ENCODE measurements at places on chromosomes 16 and 17.
A peak's percentile ranks its signal among the peaks of the same experiment; 100 is the strongest.

DNA sequence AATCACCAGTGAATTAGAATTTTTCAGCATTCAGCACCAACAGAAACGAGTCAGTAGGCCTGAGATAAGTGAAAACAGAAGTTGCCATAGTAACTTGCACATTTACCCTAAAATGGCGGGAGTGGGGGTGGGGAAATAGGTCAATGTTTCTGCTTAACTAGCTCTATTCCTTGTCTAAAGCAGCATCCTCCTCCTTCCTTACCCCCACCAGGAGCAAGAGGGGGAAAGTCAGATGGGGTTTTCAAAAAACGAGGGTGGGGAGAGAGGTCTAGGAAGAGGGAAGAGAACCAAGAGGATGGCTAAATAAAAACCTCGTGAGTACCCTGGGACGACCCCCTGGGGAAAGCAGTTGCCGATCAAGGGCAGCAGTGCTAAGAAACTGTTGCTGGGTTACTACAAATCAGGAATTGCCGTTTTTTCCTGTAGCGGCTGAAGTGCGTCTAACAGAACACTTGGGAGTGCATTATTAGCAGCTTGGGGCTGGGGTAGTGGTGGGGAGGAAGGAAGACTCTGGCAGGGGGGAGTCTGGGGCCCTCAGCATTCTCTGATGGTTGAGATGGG, 34.4 kb upstream of the MNT start:
- DNase-seq, result no peak

DNA sequence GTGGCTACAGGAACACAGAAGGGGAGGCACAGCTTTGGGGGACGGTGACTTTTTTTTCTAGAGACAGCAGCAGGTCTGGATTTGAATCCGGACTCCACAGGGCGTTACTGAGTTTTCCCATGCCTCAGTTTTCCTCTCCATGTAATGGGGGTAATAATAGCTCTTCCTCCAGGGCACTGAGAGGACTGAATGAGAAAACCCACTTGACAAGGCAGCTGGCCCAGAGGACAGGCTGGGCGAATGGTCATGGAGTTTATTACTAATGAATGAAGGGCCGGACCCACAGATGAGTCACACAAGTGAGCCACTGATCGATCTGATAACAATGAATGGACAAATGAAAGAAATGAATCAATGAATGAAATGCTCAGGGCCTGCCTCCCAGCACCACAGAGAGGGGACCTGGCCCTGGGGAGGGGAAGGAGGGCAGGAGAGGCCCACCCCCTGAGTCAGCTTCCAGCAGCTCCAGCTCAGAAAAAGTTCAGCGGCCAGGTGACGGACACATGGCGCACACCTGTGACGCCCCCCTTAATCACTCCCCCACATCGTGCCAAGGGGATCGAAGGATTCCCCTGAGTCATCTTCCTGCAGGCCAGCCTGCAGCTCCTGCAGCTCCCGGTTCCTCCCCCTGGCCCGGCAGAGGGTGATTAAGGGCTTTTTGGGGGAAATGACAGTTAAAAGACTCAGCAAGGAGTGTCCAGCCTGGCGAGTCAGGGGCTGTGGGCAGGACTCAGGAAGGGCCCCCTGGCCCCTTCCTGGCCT, 54.3 kb downstream of the SOCS1 start:
- DNase-seq, result peak; percentile 89

GRCh38 chr16:23837553-23838308, 1.9 kb downstream of the PRKCB start:
- DNase-seq, result no peak

- DNase-seq, result no peak
Observed at GRCh38 chr17:70187383-70187782, 18.1 kb downstream of the KCNJ2 start.

- peak; percentile 37 for DNase-seq
Observed at GRCh38 chr16:48025359-48025758, 130.4 kb downstream of the ABCC12 start.

DNA sequence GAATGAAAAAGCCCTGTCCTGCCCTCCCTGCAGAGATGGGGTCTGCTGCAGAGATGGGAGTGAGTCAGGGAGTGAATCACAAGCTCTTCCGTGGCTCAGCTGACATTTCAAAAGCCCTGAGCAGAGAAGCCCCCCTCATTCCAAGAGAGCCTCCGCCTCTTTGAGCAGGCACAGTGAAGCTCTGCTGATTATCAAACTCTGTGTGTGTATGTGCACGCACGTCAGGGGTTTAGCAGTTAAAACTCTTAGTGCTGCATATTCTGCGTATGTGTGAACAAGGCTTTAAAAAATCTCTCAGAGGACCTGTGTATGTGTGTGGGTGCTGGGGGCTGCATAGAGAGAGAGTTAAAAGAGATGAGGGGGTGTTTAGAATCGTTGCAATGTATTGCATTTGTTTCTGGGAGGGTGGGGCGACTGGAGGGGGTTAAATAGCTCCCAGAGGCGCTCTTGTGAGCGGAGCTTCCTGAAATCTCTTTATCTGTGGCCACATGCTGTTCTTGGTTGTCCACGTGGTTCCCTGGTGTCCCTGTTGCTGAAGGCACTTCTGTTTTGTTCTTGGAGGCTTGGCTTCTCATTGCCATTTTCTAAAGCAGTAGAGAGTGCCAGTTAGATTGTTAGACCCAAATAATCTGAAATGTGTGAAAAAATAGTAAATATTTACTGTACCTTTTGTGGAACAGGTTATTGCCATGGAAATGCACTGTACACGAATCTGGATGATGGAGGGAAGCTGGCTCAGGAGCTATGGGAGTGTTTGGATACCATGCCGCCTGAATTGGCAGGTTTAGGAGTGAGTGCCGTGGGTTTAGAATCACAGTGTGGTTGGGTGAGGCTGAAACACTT, 116.6 kb downstream of the PRKCB start:
- no peak for DNase-seq

DNA sequence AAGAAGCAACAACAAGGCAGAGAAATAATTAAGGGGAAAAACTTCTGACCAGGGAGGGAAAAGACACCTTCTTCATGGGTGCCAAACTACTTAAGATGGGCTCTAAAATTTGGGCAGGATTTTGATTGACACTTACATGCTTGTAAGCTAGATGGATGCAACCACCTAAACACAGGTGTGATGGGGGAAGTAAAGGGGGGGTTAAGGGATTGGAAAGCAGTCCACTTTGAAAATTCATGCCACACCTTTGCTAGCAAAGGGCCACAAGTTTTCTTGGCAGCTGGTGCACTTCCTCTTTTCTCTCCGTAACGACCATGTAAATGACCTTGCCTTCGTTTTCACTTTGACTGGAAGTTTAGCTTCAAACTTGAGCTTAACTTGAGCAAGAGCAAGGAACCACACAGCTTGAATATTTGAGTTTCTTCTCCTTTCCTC, 14.3 kb upstream of the PRKAR1A start:
- DNase-seq, result no peak

GRCh38 chr17:69250641-69251040, 22.0 kb upstream of the ABCA10 start:
- DNase-seq, result no peak

- peak; percentile 50 for DNase-seq
Observed at GRCh38 chr17:81601525-81602120, 35.3 kb downstream of the NPLOC4 start.

DNA sequence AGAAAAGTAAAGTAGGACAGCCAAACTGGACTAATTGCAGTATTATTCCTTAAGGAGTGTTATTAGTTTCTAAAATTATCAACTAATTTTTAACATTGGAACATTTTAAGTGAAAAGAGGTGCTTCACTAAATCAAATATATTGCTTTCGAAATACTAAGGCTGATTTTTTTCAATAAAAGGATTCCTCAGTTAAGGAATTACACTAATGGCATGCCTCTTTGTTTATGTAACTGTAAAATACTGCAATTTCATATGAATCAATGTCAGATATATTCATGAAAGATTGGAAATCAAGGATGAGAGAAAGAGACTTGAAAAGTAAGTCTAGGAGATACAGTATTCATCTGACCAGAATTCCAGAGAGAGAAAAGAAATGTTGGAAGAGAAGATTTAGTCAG, 129.8 kb downstream of the TANC2 start:
- no peak for DNase-seq

GRCh38 chr17:4566785-4567184, 6.4 kb upstream of the GGT6 start:
- peak; percentile 58 for DNase-seq

DNA sequence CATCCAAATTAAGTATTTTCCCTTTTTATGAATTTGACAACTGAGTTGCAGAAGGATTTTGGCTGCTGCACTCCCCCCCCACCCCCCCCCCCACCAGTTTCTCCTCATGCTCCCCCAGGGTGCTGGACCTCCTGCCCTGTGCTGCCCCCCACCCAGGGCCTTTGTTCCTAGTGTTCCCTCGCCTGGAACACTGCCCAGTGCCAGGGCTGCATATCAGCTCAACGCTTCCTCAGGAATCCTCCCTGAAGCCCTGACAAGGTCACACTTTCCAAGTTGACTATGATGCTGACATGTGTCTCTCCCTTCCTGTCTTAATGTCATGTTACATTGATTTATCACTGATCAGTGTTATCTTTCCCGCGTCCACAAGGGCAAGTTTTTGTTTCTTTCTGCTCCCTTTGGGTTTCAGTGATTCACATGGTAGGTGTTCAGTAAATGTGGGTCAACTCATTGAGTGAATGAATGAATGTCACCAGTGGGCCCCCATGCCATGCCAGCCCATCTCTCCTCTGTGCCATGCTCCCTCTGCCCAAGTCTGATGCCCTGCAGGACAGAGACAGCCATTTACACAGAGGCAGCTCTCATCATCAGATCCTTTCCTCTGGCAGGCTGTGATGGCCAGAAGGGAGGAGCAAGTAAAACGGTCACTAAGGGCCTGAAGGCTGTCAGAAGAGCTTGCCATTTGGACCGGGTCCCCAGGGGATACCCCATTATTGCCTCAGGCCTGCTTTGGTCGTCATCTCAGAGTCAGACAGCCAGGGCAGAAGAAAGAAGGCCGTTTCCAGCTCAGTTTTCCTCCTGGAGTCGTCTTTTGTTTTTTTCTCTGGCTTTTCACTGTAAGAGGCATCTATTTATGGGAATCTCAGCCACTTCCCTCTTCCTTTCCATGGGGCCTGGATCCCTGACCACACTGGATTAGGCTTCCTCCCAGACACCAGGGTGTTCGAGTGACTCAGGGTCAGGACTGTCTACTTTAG, 386.2 kb downstream of the SNX29 start:
- DNase-seq, result no peak

DNA sequence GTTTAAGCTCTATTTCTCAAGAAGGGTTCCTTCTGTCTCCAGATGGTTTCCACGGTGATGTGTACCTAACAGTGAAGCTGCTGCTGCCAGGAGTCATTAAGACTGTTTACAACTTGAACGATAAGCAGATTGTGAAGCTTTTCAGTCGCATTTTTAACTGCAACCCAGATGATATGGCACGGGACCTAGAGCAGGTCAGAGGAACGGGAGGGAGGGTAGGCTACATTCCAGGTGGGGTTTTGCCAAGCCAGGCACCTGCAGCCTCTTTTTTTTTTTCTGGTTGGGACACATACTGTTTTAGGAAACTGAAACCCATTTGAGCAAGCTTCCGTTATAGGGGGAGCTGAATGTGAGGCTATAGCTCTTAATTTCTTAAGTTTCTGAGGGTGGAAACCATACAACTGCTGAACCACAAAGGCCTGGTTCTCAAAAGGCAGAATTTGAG, 10.6 kb downstream of the LIG3 start:
- no peak for DNase-seq

- DNase-seq, result peak; percentile 47
Observed at GRCh38 chr16:21156767-21157467, 1.6 kb upstream of the LDAF1 start.

- DNase-seq, result no peak
Observed at GRCh38 chr16:19868421-19868820, 16.2 kb downstream of the GPRC5B start.

DNA sequence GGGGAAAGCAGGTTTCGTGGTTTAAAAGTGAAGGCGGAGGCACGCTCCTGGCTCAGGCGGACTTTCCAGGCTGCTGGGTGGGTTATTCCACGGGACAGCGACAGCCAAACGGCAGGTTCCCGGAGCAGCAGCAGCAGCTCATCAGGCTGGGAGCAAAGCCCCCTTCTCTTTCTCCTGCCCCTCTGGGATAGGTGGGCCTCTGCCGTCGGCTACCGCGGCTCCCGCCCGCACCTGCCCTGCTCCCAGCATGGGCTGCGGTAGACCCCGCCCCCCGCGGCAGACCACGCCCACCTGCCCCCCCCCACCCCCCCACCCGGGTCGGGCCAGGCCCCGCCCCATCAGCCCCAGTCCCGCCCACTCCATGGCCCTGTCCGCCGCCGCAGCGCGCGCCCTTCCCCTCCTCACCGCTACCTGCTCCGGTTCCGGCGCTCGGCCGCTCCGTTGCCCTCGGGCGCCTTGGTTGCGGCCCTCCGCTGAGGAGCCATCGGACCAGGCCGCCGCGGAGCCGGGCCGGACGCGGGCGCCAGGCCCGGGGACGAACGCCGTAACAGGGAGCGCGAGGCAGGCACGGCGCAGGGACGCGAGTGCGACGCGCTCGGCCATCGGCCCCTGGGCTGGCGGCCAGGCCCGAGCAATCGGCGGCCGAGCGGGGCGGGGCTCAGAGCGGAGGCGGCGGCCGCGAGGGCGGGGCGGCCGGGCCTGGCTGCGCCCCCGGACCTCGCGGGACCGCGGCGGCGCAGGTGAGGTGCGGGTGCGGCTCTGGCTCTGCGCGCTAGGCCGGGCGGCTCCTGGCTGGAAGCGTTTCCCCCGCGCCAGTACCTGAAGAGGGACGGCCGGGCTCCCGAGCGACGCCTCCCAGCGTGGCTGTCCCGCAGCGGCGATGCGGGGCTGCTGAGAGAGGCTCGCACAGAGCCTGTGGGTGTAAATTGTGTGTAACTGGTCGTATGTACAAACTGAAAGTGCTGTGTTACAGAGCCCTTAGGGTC, at the start of the genes HEXD and OGFOD3:
HEXD (plus strand) TSS at position 347 of the 986 bp plus-strand sequence. CDS start 1,453 bp downstream, outside the sequence.
OGFOD3 (minus strand) TSS at position 586 of the 986 bp plus-strand sequence; CDS start at position 485, 101 bp downstream.
- peak; percentile 56 for DNase-seq

DNA sequence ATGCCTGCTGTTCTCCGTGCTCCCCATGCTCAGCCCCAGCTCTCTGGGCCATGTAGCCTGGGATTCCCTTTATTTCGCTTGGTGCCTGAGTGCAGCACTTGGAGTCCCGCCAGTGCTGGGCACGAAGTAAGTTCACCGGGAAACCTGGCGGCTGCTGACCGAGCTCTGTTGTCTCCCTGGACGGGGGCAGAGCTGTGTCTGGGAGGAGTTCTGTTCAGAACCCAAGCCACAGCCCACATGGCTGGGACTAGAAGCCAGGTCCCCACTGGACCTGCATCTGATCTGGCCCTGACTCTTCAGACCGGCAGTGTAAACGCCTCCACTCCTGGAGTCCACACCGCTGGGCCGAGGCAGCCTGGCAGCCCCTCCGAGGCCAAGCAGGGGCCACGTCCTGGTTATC, 37.5 kb upstream of the CIBAR2 start:
- no peak for DNase-seq

- DNase-seq, result no peak
Observed at GRCh38 chr16:64586781-64587180, 535.1 kb downstream of the CDH11 start.

- DNase-seq, result no peak
Observed at GRCh38 chr17:8923762-8924161, 41.7 kb downstream of the PIK3R5 start.

DNA sequence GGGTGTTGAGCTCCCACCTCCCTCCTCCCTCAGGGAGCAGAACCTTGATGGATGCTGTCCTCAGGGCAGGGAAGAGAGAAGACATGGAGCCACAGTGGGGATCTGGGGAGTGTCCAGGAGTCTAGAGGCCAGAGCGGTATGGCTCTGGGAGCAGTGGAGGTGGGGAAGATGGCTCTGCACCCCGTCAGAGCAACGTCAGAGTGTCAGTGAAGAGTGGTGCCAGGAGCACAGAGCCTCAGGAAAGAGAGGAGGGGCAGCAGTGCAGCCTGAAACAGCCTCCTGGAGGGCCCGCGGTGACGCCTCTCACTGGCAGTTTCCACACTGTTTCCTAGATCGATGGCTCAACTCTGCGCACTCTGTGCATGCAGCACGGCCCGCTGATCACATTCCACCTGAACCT, 23.2 kb upstream of the SLC5A11 start:
- DNase-seq, result no peak

- DNase-seq, result no peak
Observed at GRCh38 chr16:64449506-64449905, 672.4 kb downstream of the CDH11 start.

All from PC-9 (cell line).